Endodermal cell (in vitro differentiated cells): ENCODE measurements at places on chromosomes 7 and 10. TPM values are rescaled to one million over a fixed set of nuclear protein-coding genes. Genes with fewer than 3 reads are reported as not detected.

GRCh38 chr7:142024547-142024946 lies 28.9 kb downstream of the MGAM start:
- no peaks in the 10 kb centered on the region for H3K27me3 ChIP-seq
- no peak overlapping the region for H3K27ac ChIP-seq
- H3K36me3 ChIP-seq = no peaks in the 10 kb centered on the region
- H3K4me1 ChIP-seq = no peaks in the 10 kb centered on the region

DNA sequence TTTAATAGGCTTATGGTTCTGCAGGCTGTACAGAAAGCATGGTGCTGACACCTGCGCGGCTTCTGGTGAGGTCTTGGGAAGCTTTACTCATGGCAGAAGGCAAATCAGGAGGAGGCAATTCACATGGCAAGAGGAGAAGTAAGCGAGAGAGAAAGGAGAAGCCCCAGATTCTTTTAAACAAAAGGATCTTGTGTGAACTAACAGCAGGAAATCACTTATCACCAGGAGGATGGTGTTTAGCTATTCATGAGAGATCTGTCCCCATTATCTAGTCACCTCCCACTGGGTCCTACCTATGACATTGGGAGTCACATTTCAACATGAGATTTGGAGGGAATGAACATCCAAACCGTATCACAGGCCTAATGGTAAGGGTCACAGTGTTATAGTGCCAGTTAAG lies 678.0 kb upstream of the KCND2 start:
- H3K27ac ChIP-seq = no peak overlapping the region
- peak; percentile 71 for DNase-seq
- H3K4me3 ChIP-seq = no peak overlapping the region
- H3K4me1 ChIP-seq = no peaks in the 10 kb centered on the region
- peaks cover 62% of the 10 kb centered on the region for H3K27me3 ChIP-seq
- H3K36me3 ChIP-seq = no peaks in the 10 kb centered on the region

DNA sequence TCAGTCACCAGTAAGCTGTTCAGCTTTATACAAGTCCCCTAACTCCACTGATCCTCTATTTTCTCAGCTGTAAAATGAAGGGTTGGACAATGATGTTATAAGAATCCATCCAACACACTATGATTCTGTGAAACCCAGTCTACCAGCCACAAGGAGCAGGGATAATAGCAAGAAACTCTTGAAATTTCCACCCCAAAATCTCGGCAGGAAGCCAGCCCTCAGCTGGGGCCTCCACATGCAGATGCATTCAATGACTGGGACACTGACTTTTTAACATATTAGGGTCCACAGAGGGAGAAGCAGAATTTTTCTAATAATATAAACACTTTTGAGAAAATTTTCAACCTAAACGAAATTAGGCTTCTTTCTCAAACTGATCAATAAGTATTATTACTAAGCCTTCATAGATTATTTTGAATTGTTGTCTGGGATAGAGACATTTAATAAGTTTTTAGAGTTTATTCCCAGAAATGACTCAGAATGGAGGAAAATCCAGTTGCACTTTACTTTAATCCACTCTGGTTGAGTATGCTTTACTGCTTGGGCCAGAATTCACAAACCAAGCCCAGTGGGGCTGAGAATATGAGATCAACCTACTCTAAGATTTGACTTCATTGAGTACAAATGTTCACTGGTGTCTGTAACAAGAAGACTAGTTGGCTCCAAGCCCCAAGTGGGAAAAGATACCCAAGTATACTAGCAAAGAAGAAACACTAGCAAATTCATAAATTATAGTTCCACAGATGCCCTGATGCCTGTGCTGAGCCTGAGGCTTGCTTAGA lies 168.6 kb downstream of the C7orf25 start:
- H3K36me3 ChIP-seq = no peaks in the 10 kb centered on the region
- H3K27me3 ChIP-seq = no peaks in the 10 kb centered on the region
- no peak for DNase-seq
- H3K27ac ChIP-seq = no peak overlapping the region

DNA sequence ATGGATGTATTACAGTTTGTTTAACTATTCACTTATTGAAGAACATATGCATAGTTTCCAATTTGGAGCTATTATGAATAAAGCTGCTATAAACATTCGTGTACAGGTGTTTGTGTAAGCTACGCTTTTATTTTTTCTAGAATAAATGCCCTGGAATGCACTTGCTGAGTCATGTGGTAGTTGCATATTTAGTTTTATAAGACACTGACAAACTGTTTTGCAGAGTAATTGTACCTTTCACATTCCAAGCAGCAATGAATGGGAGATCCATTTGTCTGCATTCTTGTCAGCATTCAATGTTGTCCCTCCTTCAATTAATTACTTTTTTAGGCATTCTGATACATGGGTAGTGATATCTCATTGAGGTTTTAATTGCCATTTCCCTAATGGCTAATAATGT lies 373.6 kb upstream of the GHITM start:
- no peak for DNase-seq
- H3K27ac ChIP-seq = no peak overlapping the region
- H3K36me3 ChIP-seq = no peaks in the 10 kb centered on the region
- H3K4me1 ChIP-seq = peaks cover 10% of the 10 kb centered on the region
- no peak overlapping the region for H3K4me3 ChIP-seq

ELN gene
- total RNA-seq = 0.68 and 0.70 TPM in 2 replicates
